Stimulated activated CD4-positive, alpha-beta T cell treated with anti-CD3 and anti-CD28 coated beads, Interleukin-1b, Interleukin-23, amount 100 ng/mL, for 24 hours (primary cell): ENCODE measurements at places on chromosomes 2 and 18.

DNA sequence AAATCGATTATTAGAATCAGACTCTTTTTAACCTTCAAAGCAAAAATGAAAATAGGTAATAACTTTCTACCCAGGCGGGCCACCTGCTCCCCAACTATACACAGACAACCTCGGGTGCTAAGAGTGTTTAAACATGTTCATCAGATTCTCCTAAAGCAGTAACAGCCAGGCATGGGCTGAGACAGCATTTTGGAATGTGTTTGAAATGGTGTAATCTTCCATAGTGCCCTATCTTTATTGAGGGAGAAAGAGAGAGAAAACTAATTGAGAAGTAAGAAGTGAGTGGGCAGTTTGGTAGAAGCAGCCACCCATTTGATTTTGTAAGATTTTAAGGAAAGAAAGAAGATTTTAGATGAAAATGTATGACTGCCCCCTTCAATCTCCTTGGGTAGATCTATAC, 196.1 kb upstream of the CTAGE1 start:
- DNase-seq = no peak

DNA sequence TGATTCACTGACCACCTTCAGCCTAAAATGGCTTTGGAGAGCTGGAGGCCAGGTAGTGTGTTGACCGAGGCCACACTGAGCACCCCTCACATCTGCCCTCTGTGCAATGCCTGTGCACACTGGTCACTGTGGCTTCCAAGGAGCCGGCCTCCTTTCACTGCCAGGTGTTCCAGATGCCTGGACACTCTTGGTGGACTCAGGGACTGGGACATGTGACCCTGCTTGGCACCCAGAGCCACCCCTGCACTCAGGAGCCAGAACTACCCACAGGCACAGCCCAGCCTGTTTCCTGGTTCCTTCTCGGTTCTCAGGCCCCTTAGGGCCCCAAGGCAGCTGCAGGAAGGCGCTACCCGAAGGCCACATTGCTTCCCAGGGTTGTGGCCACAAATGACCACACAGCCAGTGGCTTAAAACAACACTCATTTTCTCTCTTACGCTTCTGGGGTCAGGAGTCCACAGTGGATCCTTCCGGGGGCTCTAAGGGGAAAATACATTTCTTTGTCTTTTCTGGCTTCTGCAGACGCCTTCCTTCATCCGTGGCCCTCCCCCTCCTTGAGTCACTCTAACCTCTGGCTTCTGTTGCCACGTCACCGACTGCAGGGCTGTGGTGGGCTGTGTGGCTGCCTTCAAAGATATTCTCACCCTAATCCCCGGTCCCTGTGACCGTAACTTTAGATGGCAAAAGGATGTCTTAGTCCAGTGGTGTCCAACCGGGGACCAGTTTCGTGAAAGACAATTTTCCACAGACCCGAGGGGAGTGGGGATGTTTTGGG, 78.6 kb downstream of the ASB1 start:
- DNase-seq = no peak

- DNase-seq = no peak
Measured at GRCh38 chr2:188345426-188345825, 53.8 kb downstream of the GULP1 start.

DNA sequence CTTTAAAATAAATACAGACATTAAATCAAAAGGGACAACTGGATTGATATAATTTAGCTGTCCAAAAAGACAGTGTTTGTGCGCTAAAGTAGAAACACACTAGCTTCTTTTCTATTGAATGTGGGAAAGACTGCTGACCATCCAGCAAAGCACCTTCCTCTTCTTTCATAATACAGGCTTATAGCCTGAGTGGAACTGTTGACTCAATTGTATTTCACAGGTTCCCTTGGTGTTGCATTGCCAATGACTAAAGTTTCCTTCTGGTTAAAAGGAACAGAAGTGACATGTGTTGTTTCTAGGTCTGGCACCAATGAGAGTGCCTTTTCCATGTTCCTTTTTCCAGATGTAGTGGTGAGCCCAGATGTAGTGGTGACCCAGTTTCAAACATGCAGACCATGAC, 412.3 kb downstream of the RNF144A start:
- no peak for DNase-seq

- no peak for DNase-seq
Measured at GRCh38 chr2:88693911-88694414, 2.5 kb downstream of the RPIA start.

DNA sequence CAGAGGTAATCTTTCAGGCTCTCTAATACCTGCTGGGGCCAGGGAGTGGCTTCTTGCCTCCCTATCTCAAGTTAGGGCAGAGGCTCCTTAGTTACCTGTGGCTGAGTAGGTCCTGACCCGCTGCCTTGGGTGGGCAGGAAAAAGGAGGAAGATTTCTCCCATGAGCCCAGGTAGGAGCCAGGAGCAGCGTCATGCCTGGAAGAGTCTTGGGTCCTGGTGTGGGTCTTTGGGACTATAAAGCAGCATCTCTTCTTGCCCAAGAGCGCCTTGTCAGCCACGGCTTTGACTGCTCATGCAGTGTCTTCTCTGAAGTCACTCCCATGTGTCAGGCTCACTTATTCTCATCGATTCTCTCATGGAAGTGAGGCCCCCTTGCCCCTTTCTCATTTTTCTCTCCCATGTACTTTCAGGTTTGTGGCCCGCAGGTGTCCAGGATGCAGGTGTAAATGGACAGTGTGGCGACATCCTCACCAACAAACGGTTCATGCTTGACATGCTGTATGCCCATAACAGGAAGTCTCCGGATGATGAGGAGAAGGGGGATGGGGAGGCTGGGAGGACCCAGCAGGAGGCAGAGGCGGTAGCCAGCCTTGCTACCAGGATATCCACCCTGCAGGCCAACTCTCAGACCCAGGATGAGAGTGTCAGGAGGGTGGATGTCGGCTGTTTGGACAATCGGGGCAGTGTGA, 111.2 kb downstream of the TPGS2 start:
- DNase-seq = no peak

- DNase-seq = no peak
Measured at GRCh38 chr2:178629463-178629862, 149.2 kb downstream of the PLEKHA3 start.

- DNase-seq = no peak
Measured at GRCh38 chr2:218370410-218371063, 11.5 kb upstream of the SLC11A1 start.

GRCh38 chr18:79186649-79187048, 117.5 kb downstream of the ATP9B start:
- DNase-seq = no peak

GRCh38 chr2:222802514-222803196, 58.2 kb upstream of the ACSL3 start:
- DNase-seq = no peak

DNA sequence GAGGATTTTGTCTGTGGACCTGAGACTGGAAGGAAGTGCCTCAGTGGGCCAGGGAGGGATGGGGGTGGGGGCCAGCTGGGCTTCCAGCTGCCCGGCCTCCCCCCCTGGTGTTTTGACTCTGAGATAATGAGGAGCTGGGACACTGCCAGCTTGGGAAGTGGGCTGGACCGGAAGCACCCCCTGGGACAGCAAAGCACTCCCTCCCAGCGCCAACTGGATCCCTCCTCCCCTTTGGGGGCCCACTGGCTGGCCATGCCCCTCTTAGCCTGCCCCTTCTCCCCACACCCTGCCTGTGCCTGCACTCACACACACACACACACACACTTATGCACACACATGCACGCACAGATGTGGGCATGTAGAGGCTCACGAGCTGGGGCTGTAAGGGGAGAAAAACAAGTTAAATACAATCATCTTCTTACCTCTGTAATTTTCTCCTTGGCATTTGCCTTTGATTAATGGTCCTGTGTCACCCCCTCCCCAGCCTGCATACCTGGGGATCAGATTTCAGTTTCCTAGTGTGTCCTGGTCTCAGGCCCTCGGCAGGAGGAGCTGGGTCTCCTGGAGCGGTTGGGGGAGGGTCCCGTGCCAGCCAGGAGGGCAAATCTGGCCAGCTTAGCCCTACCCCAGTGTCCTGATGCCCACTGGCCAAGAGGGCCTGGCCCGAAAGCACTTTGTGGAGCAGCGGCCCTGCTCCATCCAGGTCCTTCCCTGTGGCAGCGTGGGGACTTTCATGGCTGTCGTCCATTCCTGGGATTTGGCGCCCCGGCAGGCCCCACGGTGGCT, 3.6 kb downstream of the ITM2C start:
- no peak for DNase-seq

GRCh38 chr2:11145350-11145749, 9.9 kb upstream of the SLC66A3 start:
- no peak for DNase-seq

- no peak for DNase-seq
Measured at GRCh38 chr2:169765523-169765922, 31.9 kb downstream of the KLHL23 start.

DNA sequence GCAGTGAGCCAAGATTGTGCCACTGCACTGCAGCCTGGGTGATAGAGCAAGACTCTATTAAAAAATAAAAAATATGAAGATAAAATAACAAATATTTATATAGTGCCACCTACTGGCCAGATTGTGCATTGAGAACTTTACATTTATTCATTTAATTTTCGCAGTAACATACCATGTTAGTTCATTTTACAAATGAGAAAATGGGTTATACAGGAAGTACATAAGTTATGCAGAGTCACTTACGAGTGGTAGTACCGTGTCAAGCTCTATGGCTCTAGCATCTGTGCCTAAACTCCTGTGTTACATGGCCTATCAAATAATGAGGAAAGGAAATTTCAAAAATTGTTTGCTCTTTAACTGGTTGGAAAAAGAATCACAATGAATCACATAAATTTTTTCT, 27.9 kb downstream of the RIF1 start:
- DNase-seq = no peak

- DNase-seq = no peak
Measured at GRCh38 chr18:10482985-10483949, 28.8 kb downstream of the APCDD1 start.

GRCh38 chr2:101678379-101678778, 19.1 kb upstream of the MAP4K4 start:
- no peak for DNase-seq

DNA sequence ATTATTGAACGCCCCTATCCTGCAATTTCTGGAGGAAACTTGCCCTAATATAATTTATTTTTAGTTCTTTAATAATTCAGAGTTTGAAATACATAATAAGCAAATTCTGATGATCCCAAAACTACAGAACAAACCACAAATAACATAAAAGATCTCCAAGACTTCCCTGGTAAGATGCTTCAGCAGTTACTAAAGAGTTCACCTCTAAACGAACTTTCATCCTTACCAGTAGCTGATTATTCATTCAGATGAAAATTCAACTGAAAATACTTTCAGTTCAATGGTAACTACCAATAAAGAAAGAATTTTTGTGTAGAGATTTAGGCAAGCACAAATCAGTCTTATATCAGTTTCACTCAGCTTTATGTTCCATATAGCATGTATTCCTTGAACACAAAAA, 130.1 kb upstream of the MAPRE2 start:
- no peak for DNase-seq

DNA sequence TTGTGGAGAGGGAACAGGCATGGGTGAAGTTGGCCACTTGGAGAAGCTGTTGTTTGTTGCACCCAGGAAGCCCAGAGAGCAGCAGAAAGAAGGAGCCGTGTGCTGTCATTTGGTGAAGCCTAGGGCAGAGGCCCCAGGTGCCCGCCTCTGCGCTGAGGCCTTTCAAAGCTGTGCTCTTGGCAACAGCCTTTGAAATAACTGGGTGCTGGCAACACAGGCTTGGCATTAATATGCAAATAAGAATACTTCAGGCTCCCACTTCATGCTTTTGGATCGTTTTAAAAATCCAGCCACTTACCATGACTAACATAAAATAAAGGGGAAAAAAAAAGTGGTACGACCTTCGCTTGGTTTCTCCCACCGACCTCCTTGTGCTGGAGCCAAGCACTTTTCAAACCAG, 41.1 kb downstream of the DHRS9 start:
- DNase-seq = no peak

DNA sequence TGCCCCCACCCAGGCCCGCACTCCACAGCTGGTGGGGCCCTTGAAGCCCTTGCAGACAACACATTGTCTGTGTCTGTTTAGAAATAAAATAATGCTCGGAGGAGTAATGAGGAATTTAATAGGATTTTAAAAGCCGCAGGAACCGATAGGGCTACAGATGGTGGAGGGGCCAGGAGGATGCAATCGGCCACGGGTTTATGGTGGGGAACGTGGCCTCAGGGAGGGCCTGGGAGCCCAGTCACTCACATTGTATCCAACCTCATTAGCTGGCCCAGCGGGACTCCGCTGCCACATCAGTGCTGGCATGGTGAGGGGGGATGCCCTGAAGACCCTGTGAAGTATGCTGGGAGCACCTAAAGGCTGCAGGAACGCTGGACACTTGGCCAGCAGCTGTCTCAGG, 252.0 kb downstream of the CELF4 start:
- no peak for DNase-seq

- no peak for DNase-seq
Measured at GRCh38 chr2:181376442-181376841, 80.7 kb upstream of the ITGA4 start.

DNA sequence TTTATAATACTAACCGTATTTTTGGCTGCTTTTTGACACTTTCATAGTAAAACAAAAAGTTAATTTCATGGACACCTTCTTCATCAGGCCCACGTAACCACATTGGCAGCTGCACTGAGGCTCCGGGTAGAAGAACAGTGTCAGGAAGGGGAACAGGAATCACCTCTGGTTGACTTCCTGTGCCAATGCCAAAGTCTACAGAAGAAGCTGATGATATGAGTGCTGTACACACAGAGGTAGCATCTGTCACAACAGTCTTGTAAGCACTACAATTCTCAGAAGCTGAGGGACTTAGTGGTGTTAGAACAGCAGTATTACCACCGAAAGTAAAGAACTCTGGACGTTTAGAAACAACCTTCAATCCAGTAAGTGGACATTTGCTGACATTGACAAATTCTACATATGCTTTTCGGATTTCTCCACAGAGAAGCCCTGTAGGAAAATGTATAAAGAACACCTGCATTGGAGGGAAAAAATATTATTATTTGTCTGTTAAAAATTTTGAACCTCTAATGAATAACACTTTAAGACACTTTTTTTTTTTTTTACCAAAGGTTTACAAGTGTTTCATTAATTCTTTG, 85.3 kb downstream of the TRAPPC8 start:
- no peak for DNase-seq

GRCh38 chr2:66753257-66753656, 318.3 kb downstream of the MEIS1 start:
- DNase-seq = no peak

GRCh38 chr2:60515721-60516226, 37.7 kb downstream of the BCL11A start:
- DNase-seq = no peak

GRCh38 chr2:14577843-14578242, 54.7 kb upstream of the LRATD1 start:
- DNase-seq = no peak

GRCh38 chr2:24824966-24825882, 32.0 kb downstream of the CENPO start:
- DNase-seq = no peak

- DNase-seq = no peak
Measured at GRCh38 chr18:35030277-35030989, 10.8 kb upstream of the MAPRE2 start.
